MG63 (cell line): ENCODE measurements at places on chromosomes 3 and 15. TPM values are rescaled to one million over a fixed set of nuclear protein-coding genes. Genes with fewer than 3 reads are reported as not detected.

Gene ALDH1A3
- total RNA-seq = 879 and 1,090 TPM in 2 replicates

Gene MON1A
- 10.3 and 15.6 TPM in 2 replicates for total RNA-seq

Gene ERC2
- total RNA-seq = not detected in 2 replicates

Gene ARGFX
- total RNA-seq = not detected in 2 replicates

Gene LRRC3B
- total RNA-seq = not detected in 2 replicates

Gene EIF4A2
- total RNA-seq = 340 and 530 TPM in 2 replicates
